ENCODE measurements at places on chromosomes 7 and 10.
A peak's percentile ranks its signal among the peaks of the same experiment; 100 is the strongest.

DNA sequence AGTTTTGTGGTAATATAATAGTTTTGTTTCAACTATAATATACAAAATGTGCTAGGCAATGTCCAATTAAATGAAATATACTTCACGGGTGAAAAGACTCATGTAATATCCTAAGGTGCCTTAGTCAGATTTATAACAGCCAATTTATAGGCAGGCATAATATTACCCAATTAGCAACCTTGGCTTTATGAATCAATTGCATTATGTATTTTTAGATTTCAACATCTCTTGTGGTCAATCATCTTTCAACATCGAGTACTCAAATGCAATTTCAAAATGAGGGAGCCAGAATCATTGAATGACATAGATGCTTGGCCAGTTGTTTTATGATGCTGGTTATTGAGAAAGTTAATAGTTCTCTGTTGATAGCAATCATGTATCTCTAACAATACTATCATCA lies 110.3 kb upstream of the SP8 start:
- DNase-seq: no peak

GRCh38 chr10:22436893-22437619 lies 91.8 kb downstream of the SPAG6 start:
- DNase-seq: peak; percentile 98

DNA sequence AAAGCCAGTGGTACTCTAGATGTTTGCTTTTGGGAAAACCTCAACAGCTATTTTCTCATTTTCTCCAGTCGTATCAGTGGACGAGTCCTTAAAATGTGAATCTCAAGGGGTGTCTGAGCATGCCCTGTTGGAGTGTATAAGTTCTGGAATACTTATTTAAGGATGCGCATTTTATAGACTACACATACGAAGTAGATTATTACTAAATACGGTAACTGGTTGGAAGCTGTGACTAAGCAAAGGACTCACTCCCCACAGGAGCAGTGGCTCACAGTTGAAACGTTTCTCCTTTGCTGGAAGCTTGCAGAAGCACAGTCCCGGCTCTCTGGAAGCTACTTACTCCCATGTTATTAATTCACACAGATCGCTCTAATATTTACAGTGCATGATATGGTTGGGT lies 90.8 kb upstream of the DNAJB6 start:
- DNase-seq: no peak

DNA sequence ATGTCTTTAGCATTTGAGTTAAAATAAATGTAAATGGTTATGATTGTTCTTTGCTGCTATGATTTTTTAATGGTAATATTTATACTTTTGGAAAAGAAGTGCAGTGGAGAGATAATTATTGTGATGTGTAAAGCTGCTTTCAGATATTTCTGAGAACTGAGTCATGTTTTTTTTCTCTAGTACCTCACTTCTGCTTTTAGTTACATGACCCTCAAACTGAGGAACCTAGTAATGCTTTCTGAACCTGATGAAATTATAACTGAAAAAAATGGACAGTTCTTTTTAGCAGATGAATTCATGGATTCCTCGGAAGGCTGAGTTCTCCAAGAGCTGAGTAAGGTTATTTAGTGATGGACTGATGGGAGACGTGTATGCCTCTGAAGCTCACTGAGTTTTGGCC lies 167.8 kb downstream of the CDCA7L start:
- DNase-seq: peak; percentile 34

DNA sequence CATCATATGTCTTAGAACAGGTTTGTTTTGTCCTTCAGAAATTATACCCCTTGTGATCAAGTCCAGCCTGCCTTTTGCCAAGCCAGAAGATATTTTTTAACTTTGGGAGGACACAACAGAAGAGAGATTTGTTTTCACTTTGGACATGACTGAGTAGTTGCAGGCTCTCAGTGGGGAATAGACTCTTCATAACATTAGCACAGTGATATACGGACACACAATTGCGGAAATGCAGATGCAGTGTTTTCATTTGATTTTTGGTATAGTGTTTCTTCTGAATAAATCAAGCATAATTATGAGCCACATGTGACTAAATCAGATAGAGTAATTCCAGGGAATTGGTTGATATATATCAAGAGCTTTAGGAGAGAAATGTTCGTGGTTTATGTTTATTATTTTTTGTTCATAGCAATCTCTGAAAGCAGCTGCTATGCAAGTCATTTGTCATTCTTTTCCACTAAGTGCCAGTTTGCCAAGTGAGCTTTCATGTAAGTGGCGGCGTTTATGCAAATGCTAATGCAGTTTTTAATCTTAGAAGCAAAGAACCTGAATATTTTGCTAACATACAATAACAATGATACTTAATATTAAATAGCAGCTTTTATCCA lies 69.6 kb upstream of the HDAC9 start:
- no peak for DNase-seq

- no peak for DNase-seq
Measured at GRCh38 chr10:62426086-62426485, 51.9 kb downstream of the ZNF365 start.

GRCh38 chr7:69360913-69361312 lies 237.4 kb upstream of the AUTS2 start:
- no peak for DNase-seq

GRCh38 chr10:1159131-1160061 lies 103.2 kb downstream of the WDR37 start:
- DNase-seq: peak; percentile 7

GRCh38 chr10:12898271-12898670 lies 103.2 kb downstream of the CCDC3 start:
- no peak for DNase-seq

DNA sequence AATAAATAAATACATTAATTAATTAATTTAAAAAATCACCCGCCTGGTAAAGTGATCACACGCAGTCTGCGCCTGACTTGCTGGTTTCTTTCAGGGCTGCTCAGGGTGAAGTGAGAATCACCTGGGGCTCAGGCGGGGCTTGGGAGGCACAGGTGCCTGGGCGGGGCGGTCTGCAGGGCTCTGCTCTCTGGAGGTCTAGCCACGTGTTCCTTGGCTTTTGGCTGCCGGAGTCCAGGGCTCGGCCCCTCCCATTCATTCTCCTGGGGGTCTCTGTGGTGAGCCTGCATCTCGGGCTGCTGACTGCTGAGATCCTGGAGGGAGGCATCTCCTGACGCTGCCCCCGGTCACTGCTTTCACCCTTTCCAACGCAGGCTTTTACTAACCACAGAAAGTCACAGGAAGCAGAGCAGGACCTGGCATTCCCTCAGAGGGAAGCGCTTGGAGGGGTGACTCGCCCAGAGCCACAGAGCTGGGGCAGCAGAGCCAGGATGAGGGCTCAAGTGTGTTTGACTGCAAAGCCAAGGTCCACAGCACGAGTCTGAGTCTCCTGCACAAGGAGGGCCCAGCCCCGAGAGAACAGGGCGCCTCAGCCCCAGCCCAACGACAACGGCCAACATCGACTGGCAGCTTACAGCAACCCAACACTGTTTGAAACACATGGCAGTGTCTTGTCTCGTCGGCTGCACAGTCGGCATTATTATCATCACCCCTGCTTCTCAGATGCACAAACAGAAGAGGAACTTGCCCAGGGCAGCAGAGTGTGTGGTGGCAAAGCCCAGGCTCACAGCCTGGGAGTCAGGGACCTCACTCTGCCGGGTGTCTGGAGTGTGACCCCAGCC lies 22.4 kb upstream of the MNX1 start:
- no peak for DNase-seq

DNA sequence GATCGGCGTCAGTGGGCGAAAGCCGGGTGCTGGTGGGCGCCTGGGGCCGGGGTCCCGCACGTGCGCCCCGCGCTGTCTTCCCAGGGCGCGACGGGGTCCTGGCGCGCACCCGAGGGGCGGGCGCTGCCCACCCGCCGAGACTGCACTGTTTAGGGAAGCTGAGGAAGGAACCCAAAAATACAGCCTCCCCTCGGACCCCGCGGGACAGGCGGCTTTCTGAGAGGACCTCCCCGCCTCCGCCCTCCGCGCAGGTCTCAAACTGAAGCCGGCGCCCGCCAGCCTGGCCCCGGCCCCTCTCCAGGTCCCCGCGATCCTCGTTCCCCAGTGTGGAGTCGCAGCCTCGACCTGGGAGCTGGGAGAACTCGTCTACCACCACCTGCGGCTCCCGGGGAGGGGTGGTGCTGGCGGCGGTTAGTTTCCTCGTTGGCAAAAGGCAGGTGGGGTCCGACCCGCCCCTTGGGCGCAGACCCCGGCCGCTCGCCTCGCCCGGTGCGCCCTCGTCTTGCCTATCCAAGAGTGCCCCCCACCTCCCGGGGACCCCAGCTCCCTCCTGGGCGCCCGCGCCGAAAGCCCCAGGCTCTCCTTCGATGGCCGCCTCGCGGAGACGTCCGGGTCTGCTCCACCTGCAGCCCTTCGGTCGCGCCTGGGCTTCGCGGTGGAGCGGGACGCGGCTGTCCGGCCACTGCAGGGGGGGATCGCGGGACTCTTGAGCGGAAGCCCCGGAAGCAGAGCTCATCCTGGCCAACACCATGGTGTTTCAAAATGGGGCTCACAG lies 1.1 kb downstream of the EGFR start:
- DNase-seq: no peak

DNA sequence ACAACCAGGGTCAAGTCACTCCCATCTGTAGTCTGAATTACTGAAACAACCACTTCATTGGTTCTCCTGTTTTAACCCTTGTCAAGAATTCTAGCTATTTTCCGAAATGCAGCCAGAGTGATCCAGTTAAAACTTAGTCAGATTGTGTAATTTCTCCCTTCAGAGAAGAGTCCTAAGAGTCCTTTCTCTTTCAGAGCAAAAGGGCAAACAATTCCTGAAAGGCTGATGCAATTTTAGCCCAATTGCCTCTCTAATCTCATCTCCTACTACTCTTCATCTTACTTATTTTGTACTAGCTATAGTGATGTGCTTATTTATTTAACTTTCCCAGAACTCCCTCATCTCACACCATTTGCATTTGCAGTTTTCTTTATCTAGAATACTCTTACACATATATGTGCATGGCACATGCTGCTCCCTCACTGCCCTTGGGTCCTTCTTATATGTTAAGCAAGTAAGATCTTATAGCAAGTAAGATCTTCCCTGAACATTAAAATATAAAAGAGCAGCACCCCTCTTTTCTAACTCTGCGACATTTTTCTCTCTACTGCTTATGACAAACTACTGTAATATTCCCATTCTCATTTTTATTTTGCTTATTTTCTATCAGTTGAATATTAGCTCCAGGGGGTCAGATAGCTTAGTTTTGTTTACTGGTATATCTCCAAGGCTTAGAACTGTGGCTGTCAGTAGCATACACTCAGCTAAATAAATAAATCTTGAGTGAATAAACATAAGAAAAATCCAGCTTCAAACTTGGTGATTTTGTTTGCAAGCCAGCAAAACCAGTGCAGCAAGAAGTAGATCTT lies 44.6 kb downstream of the HGF start:
- DNase-seq: no peak

DNA sequence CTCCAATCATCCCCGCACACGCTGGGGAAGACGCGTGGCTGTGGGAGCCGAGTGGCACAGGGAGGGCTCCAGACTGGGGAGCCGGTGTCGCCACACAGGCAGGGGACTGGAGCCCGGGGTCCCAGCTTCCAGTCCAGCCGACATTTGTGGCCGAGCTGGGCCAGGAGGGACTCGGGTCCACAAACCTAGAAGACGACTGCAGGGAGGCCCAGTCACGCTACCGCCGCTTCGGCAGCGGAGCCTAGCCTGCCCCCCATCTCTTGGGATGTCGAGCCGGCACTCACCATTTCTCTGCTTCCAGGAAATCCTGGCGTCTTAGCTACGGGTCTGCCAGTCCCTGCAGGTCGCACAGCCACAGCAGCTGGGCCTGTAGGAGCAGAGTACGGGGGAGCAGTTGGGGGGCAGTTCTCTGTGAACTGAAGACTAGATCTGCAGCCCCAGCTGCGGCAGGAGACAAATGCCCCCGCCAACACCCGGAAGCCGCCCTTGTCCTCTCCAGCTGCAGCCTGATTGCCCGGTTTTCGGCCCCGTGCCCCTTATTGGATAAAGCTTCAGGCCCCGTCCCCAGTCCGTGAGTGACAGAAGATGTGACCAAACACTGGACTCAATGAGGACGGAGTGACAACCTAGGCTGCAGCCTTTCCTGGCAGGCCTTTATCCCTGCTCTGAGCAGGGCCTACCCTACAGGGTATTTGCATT lies 270.7 kb downstream of the ZNF33B start:
- peak; percentile 84 for DNase-seq

DNA sequence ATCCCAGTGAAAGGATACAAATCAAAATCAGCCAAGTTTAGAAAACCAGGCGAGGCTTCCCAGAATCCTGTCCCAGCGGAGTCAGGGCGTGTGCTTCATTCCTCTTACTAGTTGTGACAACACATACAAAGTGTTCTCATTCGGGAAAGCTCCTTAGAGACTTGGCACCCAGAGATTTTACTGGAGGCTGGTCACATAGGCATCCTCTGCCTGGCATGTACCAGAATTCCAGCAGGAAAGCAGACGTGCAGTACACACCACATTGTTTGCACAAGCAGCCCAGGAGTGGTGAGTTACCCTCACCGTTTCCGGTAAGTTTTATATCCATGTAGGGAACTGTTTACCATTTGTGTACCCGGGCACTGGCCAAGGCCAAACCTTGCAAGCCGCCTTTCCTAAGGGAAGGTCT lies 34.9 kb downstream of the MMRN2 start:
- DNase-seq: no peak
